CD4-positive, alpha-beta memory T cell (primary cell): ENCODE measurements at places on chromosomes 3 and 15. TPM values are rescaled to one million over a fixed set of nuclear protein-coding genes. Genes with fewer than 3 reads are reported as not detected.

The INKA1 gene
- total RNA-seq, result 0.55 TPM

The LTK gene
- total RNA-seq, result 3.7 TPM

The REC114 gene
- total RNA-seq, result not detected

The ALG1L2 gene
- 1.5 TPM for total RNA-seq

GRCh38 chr3:49180116-49180515 lies 8.7 kb downstream of the KLHDC8B start:
- no peak for DNase-seq

DNA sequence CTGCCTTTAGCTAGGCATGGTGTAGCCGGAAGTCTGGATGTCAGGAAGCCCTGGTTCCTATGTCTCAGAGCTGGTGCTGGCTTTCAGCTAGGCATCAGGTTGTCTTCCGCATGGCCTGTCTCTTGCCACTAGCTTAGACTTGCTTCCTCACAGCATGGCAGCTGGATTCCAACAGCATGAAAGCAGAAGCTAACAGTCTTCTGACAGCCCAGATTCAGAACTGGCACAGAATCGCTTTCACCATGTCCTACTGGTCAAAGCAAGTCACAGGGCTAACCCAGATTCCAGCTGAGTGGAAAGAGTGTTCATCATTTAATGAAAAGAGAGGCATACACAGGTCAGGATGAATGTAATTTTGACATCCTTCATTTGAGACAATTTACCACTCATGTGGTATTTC lies 1050.5 kb downstream of the ROBO2 start:
- no peak for DNase-seq

DNA sequence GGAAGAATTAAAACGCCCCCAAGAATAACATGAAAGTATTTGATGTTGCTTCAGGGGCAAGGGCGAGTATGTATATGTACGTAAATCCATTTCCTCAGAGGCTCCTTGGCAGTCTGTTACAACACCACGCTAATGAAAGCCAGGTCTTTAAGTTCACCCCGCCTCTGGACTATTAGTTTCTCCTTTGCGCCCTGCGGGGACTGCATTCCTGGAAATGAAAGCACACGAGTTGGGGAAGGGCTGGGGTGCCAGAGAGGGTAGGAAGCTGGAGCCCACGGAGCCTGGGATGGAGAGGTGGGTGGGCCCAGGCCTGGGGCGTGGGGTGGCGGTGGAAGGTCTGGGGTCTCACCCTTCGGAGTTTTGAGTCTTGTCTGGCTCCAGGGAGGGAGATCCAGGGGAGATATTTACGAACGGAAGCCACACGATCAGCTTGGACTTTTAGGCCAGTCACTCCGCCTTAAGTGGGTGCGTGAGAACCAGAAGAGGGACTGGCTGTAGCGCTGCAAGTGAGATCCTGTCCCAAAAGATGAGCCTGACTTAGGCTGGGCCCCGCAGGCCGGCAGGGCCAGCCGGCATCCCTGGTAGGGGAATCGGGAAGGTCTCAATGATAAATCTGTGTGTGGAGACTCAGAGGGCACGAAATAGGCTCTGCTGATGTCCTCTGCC lies 1.6 kb upstream of the PLCL2 start:
- DNase-seq, result no peak

- no peak for DNase-seq
These were observed 150.9 kb downstream of the LRRC28 start for GRCh38 chr15:99402014-99402729.

DNA sequence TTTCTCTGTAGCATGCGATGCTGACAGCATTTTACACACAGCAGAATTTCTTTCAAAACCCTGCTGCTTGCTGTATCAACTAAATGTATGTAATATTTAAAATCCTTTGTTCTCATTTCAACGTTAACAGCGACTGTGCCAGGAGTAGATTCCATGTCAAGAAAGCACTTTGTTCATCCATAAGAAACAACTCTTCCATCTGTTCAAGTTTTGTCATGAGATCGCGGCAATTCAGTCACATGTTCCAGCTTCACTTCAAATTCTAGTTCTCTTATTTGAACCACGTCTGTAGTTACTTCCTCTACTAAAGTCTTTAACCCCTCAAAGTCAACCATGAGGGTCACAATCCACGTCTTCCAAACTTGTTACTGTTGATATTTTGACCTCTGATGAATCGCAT lies 50.6 kb downstream of the SMARCC1 start:
- no peak for DNase-seq
